ENCODE measurements at places on chromosomes 2 and 18.

DNA sequence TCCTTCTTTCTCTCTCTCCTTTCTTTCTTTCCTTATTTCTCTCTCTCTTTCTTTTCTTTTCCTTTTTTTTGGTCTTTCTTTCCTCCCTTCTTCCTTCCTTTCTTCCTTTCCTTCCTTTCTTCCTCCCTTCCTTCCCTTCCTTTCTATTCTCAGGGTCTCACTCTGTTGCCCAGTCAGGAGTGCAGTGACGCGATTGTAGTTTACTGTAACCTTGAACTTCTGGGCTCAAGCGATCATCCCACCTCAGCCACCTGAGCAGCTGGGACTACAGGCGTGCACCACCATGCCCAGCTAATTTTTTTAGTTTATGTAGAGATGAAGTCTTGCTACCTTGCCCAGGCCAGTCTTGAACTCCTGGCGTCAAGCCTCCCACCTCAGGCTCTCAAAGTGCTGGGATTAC lies 83.8 kb upstream of the PPM1B start:
- DNase-seq = no peak

DNA sequence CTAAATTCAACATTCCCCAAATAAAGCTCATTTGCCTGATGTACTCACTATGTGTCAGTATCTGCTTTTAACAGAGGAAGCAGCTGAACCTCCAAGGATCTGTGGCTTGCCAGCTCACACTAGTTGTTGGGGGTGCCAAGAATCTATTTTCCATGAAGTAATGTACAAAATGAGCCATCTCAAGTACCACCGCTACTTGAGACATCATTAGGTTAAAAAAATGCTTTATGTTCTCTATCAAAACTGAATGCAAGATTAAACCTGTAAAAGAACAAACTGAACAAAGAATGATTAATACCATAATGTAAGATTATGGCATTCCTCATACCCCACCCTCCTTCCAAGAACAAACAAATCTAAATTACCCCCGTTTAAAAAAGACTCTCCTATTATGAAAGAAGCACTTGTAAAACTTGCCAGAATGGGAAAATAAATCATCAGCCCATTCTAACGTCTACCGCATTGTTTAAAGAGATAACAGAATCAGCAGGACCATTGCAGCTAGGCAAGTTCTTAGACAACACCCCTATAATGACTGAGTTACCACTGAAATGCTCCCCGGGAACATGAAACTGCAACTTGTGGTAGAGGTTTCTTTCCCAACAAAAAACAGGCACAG lies 471.6 kb downstream of the DLGAP1 start:
- no peak for DNase-seq

DNA sequence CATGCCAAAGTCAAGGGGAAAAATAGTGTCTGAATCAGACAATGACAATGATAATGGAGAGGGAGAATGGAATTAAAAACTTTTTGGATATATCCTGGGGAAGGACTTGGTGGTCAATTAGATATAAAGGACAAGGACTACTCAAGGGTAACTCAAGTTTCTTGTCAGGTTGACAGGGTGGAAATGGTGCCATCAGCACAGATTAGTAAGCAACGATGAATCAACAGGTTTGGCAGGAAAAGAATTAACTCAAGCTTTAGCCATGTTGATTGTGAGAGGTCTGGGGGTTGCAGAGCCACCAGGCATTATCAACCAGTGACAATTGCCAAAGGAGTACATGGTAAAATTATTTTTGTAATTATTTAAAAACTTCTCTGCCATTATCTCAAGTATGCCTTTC lies 35.8 kb upstream of the SPATS2L start:
- DNase-seq = no peak

GRCh38 chr2:236848501-236848900 lies 237.2 kb upstream of the COPS8 start:
- no peak for DNase-seq
